ENCODE measurements at places on chromosomes 7 and 10.

- DNase-seq, result no peak
Measured at GRCh38 chr7:26645121-26645520, 219.3 kb downstream of the SKAP2 start.

DNA sequence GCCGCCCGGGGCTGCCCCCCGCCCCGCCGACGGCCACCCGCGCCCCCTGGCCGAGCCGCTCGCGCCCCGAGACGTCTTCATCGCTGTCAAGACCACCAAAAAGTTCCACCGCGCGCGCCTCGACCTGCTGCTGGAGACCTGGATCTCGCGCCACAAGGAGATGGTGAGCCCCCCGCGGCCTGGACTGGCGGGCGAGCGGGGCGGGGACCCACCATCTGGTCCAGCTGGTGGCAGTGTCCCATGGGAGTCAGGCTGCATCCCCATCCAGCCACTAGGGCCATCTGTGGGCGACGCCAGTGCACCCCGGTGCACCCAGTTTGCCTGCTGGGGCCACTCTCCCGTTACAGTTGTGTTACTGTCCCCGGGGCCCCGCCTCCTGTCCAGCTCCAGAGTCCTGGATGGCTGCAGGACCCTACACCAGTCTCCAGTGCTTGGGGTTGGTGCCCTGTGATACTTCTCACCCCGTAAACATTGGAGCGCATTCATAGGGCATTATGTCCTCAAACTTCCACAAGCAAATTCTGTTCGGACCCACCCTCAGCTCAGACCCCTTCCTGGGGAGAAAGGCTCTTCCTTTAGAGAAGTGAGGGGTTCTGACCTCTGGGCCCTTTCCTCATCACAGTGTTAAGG lies 672 bp downstream of the LFNG start:
- no peak for DNase-seq

GRCh38 chr10:112517451-112517862 lies 70.4 kb downstream of the VTI1A start:
- no peak for DNase-seq

DNA sequence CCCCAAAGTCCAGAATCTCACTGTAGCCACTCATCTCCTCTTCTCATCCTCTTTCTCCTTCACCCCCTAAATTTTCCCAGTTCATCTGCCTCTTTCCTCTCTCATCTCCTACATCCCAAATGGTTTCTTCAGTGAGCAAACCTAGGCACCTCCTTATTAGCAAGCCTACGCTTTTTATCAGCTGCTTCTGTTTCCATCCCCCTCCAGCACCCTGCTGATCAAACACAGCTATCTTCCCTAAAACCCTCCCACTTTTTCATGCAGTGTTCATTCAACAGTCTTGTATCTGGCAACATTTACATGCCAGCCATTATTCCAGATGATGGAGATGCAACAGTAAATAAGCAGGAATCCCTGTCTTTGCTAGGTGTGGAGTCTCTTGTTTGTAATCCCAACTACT lies 3.3 kb upstream of the ABRAXAS2 start:
- no peak for DNase-seq

GRCh38 chr10:49579621-49580020 lies 30.5 kb upstream of the SLC18A3 start:
- no peak for DNase-seq

- no peak for DNase-seq
Measured at GRCh38 chr10:63722537-63722936, 201.3 kb downstream of the REEP3 start.

GRCh38 chr7:64879800-64880199 lies 23.3 kb upstream of the ZNF273 start:
- no peak for DNase-seq

- DNase-seq, result no peak
Measured at GRCh38 chr7:137501562-137501961, 158.0 kb upstream of the PTN start.

- DNase-seq, result no peak
Measured at GRCh38 chr10:52053497-52053896, 260.6 kb upstream of the DKK1 start.

- no peak for DNase-seq
Measured at GRCh38 chr7:41643616-41644015, 59.3 kb downstream of the INHBA start.

- DNase-seq, result no peak
Measured at GRCh38 chr7:34734771-34735170, 76.8 kb downstream of the NPSR1 start.

DNA sequence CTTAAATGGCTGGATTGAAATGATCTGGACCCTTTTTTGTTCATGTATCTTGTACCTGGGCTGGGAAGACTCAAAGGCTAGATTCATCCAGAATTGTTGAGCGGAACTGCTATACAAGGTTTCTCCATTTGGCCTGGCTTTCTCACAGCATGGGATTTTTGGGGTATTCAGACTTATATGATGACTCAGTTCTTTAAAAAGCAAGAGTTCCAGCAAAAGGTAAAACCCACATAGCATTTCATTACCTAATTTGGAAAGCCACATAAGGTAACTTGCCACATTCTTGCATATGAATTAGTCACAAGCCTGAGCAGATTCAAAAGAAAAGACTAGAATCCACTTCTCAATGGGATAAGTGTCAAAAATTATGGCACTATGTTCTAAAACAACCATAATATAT lies 137.4 kb downstream of the HGF start:
- DNase-seq, result no peak

- no peak for DNase-seq
Measured at GRCh38 chr10:22617051-22617450, 97.3 kb downstream of the PIP4K2A start.

DNA sequence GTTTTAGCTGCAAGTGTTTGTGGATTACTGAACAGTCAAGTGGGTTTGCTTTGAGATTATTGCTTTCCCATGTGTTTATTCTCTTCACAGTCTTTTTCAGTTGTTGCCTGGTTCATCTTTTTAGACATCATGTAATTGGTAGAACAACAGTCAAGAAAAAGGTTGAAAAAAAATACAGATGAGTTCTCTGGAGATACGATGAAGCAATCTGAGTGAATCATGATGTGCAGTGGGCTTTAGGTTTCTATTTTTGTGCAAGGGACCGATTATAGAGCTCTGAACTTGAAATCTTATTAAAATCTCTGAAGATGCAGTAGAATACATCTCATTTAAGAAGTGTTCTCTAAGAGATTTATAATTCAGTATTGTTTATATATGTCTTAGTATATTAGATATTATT lies 145.7 kb downstream of the SDK1 start:
- DNase-seq, result no peak

GRCh38 chr7:70372768-70373515 lies 759.0 kb upstream of the GALNT17 start:
- DNase-seq, result no peak

DNA sequence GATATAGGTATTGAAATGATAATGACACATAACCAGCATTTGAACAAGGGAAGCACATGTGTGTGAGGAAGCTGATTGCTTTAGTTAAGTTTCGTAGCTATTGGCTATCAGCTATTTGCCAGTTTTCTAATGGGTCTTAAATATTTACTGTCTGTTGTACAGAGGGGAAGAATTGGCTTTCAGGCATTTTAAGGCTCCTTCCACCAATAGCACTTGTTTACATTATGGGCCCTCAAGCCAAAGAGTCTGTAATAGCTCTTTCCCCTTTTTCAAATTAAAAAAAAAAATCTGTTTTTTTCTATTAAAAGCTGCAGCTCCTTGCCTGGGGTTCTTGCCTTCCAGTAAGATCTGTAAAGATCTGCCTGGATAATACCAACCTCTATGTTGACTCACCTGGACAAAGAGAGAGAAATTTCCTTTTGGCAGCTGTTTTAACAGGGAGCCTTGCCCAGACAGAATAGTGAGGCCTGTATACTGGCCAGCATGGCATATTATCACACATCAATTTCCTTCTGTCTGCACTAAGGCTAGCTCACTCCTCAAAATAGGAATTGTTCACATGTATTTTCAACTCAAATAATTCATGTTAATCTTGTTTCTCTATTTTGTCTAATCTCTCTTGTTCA lies 104.7 kb upstream of the LRGUK start:
- DNase-seq, result no peak
